ENCODE measurements at places on chromosomes 6 and 20.

DNA sequence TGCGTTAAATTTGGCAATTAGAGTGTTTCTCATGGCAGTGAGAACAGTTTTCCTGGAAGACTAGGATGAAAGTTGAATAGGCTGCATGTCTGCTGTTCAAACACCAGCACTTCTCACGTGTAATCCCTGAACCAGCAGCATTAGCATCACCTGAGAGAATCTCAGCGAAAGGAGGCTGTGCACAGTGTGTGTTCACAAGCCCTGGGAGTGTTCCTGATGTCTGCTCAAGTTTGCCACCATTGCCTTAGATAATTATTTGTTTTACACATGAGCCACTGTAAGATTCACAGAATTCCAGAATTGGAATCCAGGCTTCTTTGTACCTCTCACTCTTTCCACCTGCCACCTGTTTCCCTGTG is 117.3 kb downstream of the JARID2 start:
- no peak for DNase-seq

DNA sequence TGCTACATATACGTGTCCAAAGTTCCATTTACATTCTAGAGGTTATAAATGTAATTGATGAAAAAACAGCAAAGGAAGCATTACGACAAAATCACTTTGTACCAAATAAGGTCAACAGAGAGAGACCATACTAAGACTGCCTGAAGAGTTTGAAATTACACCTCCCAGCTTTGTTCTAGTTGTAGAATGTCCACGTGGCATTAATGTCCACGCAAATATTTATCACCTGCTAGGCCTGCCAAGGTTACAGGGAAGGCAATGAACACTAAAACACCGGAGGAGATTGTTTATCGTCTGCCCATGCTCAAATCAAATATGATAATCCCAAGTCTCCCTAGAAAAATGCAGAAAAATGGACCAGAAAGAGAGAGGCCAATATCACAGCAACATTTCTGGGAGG is 6.2 kb downstream of the RALGAPA2 start:
- no peak for DNase-seq

DNA sequence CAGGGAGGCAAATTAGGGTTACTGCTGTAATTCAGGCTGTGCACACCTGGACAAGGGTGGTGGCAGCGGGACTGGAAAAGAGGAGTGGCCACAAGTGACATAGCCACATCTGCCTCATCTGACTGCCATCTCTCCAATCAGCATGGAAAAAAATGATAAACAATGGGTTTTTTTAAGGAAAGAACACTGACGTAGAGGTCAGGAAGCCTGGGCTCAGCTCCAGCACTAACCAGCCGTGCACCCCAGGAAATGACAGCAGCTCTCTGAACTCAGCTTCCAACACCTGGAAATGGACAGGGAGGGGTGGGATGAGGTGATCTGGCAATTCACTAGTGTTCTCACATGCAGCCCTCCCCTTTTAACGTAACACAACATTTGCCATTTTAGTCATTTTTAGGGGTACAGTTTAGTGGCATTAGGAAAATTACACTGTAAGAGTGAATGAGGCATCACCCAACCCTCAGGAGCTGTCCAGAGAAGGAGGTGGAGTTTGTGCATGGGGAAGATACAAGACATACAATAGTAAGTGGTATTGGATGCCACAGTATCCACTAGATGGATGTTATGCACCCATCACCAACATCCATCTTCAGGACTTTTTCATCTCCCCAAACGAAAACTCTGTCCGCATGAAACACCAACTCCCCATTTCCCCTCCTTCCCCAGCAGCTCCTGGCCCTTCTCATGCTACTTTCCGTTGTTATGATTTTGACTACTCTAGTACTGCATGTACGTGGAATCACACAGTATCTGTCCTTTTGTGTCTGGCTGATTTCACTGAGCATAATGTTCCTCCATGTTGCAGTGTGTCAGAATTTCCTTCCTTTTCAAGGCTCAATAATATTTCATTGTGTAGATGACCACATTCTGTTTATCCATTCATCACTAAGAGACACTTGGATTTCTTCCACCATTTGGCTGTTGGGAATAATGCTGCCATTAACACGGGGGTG is 215.5 kb upstream of the ECI2 start:
- no peak for DNase-seq

DNA sequence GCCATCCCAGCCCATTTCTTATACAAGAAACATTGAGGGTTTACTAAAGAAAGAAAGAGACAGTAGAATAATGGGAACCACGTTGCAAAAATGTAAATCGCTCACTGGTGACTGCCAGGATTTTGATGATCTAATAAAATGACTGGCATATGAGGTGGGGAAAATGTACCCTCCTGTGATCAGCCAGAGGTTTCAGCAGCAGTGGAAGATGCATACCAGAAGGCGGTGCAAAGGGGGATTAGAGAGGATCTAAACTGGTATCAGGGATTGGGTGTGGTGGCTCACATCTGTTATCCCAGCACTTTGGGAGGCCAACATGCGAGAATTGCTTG is 60.8 kb upstream of the DDR1 start:
- DNase-seq: no peak

DNA sequence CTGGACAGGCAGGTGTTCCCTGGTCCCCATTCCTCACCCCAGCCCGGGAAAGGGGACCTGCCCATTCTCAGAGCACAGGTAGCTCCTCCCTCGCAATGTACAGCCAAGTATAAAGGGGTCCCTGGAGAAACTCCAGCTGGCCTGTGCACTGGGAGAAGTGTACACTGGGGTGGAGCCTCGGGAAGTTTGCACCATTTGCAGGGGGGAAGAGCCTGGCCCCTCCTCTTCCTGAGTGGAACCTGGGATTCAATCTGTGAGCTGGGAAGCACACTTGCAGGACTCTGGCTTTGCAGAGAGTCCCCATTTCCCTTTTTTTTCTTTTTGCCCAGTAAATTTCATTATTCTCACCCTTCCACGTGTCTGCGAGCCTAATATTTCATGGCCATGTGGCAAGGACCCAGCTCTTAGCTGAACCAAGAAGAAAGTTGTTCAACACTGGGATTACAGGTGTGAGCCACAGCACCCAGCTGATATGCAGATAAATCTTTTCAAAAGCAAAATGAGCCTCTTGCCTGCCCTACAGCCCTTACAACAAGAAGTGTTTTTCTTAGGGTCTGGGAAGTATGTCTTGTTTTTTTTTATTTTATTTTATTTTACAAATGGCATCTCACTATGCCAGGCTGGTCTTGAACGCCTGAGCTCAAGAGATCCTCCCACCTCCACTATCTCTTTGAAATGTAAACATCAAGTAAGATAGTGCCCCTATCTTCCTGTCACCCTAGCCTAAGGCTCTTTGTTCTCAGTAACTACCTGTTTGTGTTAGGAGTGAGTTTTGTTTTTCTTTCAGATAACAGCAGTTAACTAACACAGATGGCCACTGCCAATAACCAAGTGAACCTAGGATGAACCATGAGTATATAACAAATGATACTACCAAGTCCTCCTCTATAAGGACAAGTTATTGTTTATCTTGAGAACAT is 9.3 kb upstream of the RNGTT start:
- no peak for DNase-seq

GRCh38 chr20:4090756-4091489 is 75.6 kb upstream of the RNF24 start:
- no peak for DNase-seq

- DNase-seq: no peak
These were observed 38.2 kb downstream of the KIAA1755 start for GRCh38 chr20:38222231-38222922.
